HFFc6 (cell line): ENCODE measurements at places on chromosomes 3 and 15. TPM values are rescaled to one million over a fixed set of nuclear protein-coding genes. Genes with fewer than 3 reads are reported as not detected.

SUSD5 gene
- total RNA-seq = 0.25 to 0.74 TPM (median 0.42 TPM) in 3 replicates

LYZL4 gene
- total RNA-seq = not detected in 3 replicates

DNAH12 gene
- total RNA-seq = 0.05 to 0.15 TPM (median 0.07 TPM) in 3 replicates

KNL1 gene
- 10.3 to 26.8 TPM (median 17.7 TPM) in 3 replicates for total RNA-seq

SLC22A13 gene
- total RNA-seq = 0.20 and 0.39 TPM in 2 replicates

KCTD6 gene
- 6.5 to 9.6 TPM (median 7.0 TPM) in 3 replicates for total RNA-seq

C3orf20 gene
- not detected in 3 replicates for total RNA-seq

ILDR1 gene
- total RNA-seq = not detected in 2 replicates

ZNF80 gene
- not detected in 3 replicates for total RNA-seq

P2RY1 gene
- total RNA-seq = not detected in 3 replicates

MME gene
- 40.3 to 67.1 TPM (median 44.2 TPM) in 3 replicates for total RNA-seq

CSPG5 gene
- 0.21 TPM in 1 of 3 replicates, not detected in the others for total RNA-seq

AGBL1 gene
- not detected in 3 replicates for total RNA-seq

NEK10 gene
- 5.8 to 9.1 TPM (median 8.5 TPM) in 3 replicates for total RNA-seq

TMCO5A gene
- not detected in 3 replicates for total RNA-seq

CYP8B1 gene
- not detected in 3 replicates for total RNA-seq

PLXND1 gene
- total RNA-seq = 94.9 to 113 TPM (median 104 TPM) in 3 replicates

TUSC7 gene
- total RNA-seq = not detected in 3 replicates

CHRFAM7A gene
- not detected in 2 replicates for total RNA-seq

ZNF385D gene
- total RNA-seq = 4.4 to 9.4 TPM (median 5.9 TPM) in 3 replicates

NR1D2 gene
- 39.7 to 42.7 TPM (median 41.2 TPM) in 3 replicates for total RNA-seq

SH2D7 gene
- not detected in 3 replicates for total RNA-seq

MLF1 gene
- total RNA-seq = 1.9 to 3.6 TPM (median 1.9 TPM) in 3 replicates

HEG1 gene
- 99.7 to 126 TPM (median 113 TPM) in 3 replicates for total RNA-seq

HCN4 gene
- not detected in 2 replicates for total RNA-seq

SLC9C1 gene
- total RNA-seq = not detected in 3 replicates

FGF7 gene
- 12.3 to 57.7 TPM (median 14.6 TPM) in 3 replicates for total RNA-seq

KBTBD13 gene
- not detected in 3 replicates for total RNA-seq

SOX14 gene
- not detected in 2 replicates for total RNA-seq

STRIT1 gene
- not detected in 2 replicates for total RNA-seq

ECE2 gene
- not detected in 2 replicates for total RNA-seq
